Activated T-cell treated with anti-CD3 and anti-CD28 coated beads, Interleukin-2, amount 50 U/mL, for 24 hours (primary cell): ENCODE measurements at places on chromosomes 7 and 10.

DNA sequence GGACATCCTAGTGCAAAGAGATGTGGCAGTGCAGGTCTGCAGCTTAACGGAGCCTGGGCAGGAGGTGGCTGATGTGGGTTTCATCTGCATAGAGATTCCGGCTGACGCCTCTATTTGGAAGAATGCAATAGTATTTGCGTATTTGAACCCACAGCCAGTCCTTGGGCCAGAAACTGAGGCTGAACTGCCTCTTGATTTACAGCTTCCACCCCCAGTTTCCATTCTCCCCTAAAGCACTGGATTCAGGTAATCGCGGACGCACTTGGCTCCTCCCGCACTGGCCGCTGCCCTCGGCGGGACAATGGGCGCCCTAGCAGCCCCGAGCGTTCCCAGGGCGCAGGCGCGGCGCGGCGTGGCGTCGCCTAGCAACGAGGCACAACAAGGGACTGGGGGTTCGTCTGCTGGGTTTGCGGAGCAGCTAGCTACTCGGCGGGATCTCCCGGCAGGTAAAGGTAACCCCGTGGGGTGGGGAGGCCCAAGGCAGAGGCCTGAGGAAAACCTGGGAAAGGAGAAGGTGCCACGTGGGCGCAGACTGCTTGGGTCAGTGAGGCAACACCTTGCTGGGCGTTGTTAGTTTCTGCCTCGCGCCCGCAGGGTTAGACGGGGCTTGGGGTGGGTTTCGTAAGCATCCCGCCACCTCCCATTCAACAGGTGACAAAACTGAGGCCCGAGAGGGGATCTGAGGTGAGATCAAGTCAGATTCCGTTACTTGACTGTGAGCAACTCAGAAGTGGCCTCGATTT lies at the start of gene ARMC3:
ARMC3 (plus strand) TSS at position 393 of the 743 bp plus-strand sequence. CDS start 3,944 bp downstream, outside the sequence.
- peak; percentile 80 for DNase-seq

DNA sequence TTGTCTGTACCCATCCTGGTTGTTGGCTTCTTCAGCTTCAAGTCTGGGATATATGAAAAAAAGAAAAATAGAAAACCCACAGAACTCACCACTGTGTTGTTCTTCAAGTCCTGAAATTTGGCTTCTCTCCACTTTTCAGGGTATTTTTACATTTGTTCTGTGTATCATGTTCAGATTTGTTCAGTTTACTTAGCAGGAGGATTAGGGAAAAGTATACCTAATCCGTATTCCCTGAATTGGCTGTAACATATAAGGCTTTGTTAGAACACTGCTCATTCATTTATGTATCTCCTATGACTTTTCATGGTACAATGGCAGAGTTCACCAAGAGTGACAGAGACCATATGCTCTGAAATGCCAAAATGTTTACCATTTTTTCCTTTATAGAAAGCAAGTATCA lies 146.9 kb downstream of the PTN start:
- no peak for DNase-seq

- DNase-seq = no peak
Measured at GRCh38 chr10:27525819-27526218, 21.7 kb downstream of the RAB18 start.

- DNase-seq = no peak
Measured at GRCh38 chr10:3009341-3009740, 58.0 kb upstream of the PFKP start.

DNA sequence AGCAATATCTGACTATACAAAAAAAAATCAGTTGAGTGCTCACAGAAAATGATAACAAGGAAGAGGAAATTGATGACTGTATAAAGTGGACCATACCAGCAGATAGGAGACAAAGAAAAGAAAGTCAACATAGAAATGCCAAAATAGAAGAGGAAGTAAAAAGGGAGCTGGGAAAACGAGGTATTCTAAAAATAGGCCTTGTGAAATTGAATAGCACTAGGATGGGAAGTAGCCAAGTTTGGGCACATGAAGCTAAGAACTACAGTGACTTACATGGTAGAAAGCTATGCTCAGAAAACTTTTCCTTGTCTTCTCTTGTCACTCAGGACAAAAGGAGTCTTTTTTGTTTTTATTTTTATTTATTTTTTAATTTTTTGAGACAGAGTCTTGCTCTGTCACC lies 76.2 kb upstream of the APBB1IP start:
- no peak for DNase-seq

DNA sequence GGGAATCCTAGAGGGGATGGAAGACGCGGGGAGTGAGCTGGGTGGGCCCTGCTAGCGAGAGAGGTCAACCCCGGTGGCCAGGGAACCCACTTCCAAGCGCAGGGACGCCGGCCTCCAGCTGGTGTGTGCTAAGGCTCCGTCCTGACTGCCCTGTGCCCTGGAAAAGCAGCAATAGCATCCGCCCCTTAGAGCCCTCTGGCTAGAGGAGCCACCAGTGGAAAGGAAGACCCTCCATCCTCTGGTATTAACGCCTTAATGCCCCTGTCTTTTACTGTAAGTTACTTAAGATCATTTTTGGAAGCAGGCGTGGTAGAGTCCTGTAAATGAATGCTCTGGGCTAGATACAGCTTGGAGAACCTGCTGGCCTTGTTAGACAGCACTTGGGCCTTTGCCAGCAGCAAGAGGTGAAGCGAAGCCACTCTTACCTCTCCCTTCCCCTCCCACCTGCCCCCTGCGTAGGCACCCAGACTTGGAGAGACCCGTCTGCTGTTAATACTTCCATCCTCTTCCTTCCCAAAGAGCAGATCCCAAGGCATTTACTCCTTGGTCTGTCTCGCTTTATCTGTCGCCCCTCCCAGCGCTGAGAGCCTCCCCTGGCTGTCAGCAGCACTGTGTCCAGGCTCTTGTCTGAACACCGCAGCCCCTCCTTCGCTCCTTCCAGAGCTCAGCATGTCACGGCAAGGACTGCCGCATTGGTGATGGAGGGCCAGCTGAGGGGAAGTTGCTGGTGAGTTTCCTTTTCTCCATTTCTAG lies 4.6 kb downstream of the REPIN1 start:
- no peak for DNase-seq

DNA sequence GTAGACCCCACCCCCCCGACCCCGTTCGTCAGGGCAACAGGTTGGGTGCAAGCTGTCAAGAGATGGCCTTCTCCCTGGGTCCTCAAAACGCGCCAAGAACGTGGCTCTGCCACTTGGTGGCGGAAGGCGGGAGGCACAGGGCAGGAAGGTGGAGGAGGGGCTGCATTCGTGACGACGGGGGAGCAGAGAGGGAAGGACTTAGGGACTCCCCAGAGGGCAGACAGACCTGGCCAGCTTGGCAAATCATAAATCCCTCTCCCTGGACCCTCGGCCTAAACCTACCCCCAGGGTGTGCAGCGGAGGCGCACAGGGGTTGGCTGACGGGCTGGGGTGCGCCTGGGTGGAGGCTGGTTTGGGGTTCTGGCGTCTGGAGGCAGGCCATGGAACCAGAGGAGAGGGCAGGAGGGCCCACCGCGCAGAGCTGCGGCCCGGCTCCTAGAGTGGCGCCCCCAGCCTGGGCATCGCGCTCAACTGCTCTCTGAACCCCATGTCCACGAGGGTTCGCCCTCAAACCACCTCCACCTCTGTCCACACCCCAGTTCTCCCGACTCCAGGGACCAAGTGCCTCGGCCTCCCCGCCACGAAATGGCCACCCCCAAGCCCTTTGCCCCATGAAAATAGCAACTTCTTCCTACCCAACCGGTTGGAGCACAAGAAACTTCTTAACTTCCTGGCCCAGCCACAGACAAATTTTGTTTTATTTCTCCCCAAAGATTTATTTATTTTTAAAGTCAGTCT lies 10.8 kb upstream of the GATA3 start:
- DNase-seq = peak; percentile 58

- DNase-seq = no peak
Measured at GRCh38 chr7:151504715-151505326, 14.9 kb downstream of the RHEB start.

DNA sequence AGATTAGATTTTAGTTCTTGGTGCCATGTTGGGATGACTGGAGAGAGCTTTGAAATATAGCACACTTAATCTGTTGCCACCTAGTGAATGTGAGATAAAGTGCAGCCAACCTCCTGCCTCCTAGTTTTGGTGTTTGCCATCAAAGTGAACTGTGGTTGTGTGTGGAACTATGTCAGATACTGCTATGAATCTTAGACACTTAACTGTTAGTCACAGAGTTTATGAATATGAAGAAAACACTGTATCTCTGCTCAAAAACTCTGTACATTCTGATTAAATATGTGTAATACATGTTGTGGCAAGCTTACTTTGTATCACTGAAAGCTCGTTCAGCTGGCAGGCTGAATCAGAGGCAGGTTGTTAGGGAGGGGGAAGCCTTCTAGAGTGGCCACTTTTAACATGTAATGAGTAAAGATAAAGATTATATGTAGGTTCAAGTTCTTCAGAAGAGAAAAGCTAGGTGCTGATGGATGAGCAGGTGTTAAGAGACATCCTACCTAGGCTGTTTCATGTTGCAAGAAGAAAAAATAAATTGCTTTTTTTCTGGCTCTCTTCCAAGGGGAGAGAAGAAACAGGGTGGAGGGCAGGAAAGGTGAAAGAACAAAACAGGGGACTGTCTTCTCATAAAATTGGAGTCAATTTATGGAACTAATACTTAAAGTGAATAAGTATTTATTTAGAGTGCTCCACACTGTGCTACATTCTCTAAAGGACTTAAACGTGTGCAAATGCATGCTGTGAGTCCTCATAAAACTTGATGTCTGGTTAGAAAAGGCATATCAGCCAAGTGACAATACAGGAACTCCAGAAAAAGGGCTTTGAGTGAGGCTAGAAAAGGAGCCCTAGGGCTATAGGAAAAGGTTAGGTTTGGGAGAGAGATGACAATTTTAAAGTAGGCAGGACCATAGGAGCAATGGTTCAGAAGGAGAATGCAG lies 14.1 kb upstream of the LAMB1 start:
- no peak for DNase-seq
